Right atrium auricular region (tissue), 2 donors: ENCODE measurements at places on chromosomes 1 and 21. TPM values are rescaled to one million over a fixed set of nuclear protein-coding genes. Genes with fewer than 3 reads are reported as not detected.

Gene KCNE1
- 3.8 TPM for total RNA-seq

Gene C1orf53
- 12.1 TPM for total RNA-seq

Gene BRINP3
- 6.8 TPM for total RNA-seq

Gene PGLYRP3
- total RNA-seq, result not detected

Gene PLPPR4
- total RNA-seq, result 0.51 TPM

Gene KRTAP20-4
- total RNA-seq, result not detected

Gene SLFNL1
- total RNA-seq, result not detected

Gene LIN28A
- not detected for total RNA-seq

Gene TNN
- total RNA-seq, result 0.63 TPM

Gene OR14K1
- not detected for total RNA-seq

Gene SCMH1
- total RNA-seq, result 50.1 TPM

Gene MAP3K21
- total RNA-seq, result 1.4 TPM

Gene UAP1
- total RNA-seq, result 53.1 TPM

Gene PRELP
- total RNA-seq, result 243 TPM

DNA sequence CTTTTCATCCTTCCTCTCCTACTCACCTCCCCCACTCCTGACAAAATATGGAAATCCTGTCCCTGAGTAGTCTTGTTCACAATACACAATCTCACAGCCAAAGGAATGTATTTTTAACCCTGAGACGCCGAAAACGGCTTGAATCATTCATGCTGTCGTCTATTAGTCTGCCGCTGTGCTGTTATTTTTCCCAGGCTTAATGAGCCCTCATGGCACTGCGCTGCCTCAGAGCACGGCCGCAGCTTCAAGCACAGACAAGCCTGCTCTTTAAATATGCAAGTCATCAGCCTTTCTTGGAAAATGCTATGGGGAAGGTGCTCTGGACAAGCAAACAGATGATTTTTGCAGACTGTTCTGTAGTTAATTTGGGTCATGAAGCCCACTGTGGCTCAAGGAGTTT is 302.7 kb downstream of the DISC1 start:
- DNase-seq, result no peak

DNA sequence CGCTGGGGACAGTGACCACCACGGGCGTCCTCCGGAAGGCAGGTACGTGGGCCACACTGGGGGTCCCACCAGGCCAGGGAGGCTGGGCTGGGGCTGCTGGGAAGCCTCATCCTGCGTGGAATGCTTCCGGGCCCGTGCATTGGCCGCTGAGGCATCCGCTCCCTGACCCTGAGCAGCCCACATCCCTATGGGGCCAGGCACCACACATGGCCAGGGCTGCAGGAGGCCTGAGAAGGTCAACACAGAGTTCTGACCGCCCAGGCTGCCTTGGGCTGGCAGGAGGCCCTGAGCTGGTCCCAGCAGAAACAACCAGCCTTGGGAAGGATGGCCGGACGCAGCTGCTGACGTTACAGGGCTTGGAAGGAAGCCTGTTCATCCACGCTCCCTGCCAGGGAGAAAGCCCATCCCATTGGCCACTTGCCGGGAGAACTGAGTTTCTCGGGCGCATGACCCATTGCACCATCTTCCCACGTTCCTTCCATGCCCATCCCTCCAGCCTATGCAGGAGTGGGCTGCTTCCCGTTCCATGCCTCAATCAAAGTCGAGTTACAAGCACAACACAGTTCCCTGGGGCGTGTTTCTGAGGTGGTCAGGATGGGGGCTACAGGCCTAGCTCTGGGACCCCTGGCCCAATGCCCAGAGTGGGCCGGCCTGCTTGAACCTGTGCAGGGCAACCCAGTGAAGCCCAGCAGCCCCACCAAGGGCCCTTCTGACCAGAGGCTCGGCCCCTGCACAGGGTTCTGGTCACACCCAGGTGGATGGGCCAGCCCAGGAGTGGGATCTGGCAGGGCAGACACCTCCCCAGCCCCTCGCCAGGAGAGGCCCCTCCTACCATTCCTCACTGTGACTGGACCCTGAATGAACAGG is 31.7 kb downstream of the TRIM11 start:
- DNase-seq, result peak; percentile 94

DNA sequence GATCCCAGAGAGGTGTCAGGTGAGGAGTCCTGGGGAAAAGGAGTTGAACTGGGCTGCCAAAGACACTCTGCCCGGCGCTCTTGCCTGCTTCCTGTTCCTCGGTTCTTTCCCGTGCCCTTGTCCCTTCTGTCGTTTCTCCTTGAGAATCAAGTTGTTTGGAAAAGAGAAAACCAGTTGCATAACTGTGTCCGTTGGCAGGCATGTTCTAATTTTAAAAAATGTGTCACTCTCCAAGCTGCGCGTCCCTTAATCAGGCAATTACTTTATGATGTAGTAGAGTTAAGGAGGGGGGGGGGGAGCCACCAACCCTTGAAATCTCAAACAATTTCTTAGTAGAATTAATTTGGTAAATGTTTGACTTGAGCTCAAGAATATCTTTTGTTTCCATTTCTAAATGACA is 105.9 kb upstream of the IGSF21 start:
- no peak for DNase-seq

GRCh38 chr1:98991127-98992012 is 13.3 kb downstream of the PLPPR5 start:
- DNase-seq, result no peak

DNA sequence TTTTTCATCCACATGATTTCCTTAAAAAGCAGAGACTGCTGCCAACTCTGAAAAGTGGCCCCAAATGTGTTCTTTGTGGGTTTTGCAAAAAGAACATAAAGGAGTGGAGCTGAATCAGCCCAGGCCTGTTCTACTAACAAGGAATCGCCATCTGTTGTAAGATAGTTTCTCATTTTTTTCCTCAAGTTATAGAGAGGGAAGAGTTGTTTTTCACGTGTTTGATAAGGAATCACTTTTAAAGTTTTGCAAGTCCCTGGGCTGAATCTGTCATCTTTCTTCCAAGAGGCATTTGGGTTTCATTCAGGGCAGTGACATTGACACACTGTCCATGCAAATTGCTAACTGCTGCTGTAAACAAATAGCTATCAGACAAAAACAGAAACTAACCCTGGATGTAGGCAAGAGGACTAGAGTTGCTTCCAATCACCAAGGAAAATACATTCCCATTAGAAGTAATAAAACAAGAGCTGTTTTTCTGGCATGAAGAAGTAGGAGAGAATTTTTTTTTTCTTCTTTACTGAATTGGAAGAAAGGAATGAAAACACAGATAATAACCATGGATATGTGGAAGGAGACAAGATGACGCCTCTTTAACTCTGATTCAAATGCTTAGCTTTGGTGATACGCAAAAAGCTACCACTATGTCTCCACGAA is 58.8 kb upstream of the TBX15 start:
- DNase-seq, result no peak

GRCh38 chr1:21576798-21577187 is 67.6 kb downstream of the ALPL start:
- no peak for DNase-seq

DNA sequence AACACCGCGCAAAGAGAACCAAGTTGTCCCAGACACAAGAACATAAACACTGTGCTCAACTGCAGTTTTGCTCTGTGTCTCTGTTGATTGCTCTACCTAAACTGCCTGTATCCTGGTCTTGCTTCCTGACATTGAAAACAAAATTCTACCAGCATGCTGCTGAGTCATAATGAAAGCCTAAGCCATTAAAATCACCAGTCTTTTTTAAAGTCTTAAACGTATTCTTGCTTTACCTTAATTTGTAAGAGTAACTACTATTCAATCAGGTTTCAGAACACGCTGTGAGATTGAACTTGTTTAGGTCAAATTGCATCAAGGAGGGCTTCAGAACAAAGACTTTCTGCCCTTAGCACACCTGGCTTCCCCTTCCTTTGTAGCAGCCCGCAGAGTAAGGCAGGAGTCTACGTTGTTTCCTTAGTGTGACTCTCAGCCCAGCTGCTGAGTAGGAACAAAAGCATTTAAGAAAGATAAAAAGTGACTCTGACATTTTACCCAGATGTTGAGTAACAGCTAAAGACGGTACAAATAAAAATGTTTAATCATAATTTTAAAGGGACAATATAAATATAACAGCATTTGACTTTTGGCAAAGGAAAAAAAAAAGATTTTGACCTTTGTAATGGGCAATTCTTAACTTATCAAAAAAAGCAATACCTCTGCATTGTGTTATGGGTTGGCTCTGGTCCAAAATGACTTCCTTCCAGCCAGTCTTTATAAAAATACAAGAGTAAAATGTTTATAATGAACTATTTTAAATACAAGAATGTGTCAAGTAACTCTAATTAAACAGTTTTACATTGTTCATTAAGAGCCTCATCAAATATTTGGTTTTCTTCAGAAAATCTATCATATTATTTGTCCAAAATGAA is 186.9 kb upstream of the ADGRL4 start:
- no peak for DNase-seq

GRCh38 chr1:27886353-27886679 is 14.0 kb downstream of the THEMIS2 start:
- no peak for DNase-seq

- DNase-seq, result no peak
These were observed 13.8 kb downstream of the EPHX4 start for GRCh38 chr1:92043621-92044020.

GRCh38 chr1:103416681-103417286 is 108.7 kb upstream of the RNPC3 start:
- no peak for DNase-seq

- no peak for DNase-seq
These were observed 18.5 kb downstream of the SELL start for GRCh38 chr1:169692756-169693460.

- DNase-seq, result no peak
These were observed at the start of gene THBS3 for GRCh38 chr1:155207806-155208540. Gene THBS3 (minus strand): TSS chr1:155207897. CDS start chr1:155207876, 21 bp downstream.

DNA sequence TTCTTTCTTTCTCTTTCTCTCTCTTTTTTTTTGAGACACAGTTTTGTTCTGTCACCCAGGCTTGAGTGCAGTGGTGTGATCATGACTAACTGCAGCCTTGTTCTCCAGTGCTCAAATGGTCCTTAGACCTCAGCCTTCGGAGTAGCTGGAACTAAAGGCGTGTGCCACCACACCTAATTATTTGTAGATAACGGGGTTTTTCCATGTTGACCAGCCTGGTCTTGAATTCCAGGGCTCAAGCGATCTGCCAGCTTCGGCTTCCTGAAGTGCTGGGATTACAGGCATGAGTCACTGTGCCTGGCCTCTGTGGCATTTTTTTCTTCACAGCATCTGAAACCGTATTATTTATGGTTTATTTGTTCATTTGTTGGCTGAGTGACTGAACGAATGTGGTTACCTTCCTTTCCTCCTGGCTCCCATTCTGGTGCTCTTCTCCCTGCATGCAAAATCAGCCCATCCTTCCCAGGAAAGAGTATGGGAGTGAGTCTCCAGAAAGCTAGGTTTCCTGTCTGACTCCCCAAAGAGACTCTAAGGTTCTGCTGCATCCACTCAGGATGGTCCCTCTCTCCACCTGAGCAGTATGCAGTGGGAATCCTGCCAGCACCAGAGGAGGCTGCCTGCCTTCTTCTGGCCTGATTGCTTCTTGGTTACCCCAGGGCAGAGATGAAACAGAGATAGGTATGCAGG is 155.0 kb upstream of the BEND5 start:
- DNase-seq, result no peak

DNA sequence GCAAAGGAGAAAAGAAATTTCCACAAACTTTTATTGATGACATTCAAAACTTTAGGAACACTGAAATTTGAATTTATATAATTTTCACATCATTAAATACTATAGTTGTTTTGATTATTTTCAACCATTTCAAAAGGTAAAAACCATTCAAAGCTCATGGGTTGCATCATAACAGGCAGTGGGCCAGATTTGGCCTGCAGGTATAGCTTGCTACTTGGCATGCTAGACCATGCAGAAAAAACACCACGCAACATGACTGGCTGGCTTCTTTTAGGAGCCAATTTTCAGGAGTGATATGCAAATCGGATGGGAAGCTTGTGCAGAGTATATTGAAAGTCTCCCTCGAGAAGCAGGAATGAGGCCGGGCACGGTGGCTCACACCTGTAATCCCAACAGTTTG is 144.8 kb downstream of the GLUL start:
- DNase-seq, result no peak

DNA sequence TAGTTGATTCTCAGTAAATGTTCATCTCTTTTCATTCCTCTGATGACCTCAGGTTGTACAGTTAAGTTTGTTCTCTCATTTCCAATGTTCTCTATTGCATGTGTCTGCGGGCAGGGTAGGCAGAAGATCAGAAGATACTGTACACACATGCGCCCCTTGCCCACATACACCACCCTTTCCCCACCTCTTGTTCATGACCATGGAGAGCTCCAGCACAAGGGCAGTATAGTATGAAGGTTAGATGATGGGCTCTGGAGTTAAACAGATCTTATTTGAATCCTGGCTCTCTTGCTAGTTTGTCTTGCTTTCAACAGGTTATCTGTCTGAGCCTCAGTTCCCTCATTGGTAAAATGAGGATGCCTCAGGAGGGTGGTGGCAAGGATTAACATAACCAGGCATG is 17.8 kb upstream of the PLD5 start:
- DNase-seq, result no peak

- DNase-seq, result no peak
These were observed 700 bp upstream of the KMO start for GRCh38 chr1:241531195-241532161.

DNA sequence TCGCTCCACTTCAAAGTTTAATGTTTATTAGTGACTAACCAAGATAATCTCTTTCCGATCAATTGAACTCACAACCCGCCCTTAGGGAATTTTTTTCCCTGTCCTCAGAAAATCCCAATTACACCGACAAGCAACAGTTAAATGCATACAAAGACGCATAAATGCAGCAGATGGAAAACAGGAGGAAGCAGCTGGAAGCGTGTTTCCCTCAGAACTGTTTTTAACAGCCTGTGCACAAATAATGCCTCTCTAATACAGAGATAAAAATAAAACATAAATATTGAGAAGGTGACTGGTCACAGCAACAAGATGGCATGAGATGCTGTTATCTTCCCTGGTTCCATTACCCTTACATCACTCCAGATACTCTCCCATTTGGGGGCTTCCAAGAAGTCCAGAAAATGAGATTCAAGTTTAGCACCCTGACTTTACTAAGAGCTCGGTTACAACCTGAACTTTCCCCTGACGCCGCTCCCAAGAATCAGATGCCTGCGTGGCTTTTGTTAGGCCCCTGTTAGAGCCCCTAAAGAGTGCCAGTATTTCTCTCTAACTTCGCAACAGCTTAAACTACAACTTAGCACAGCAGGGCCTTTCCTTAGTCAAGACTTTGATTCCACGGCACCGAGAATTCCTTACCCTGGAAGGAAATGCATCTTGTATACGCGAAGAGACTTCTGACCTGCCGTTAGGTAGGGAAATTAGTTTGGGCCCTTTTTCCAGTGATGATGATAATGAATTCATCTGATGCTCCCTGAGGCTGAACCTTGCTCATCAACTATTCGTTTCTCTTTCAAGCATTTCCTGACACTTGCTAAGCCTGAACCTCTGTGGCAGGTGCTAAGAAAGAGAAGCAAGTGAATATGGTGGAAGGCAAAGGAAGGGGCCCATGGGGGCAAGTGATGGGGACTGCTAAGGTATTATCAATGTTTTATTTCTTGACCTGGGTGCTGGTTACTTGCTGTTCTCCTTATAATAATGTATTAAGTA is 137.7 kb upstream of the SMYD2 start:
- no peak for DNase-seq

DNA sequence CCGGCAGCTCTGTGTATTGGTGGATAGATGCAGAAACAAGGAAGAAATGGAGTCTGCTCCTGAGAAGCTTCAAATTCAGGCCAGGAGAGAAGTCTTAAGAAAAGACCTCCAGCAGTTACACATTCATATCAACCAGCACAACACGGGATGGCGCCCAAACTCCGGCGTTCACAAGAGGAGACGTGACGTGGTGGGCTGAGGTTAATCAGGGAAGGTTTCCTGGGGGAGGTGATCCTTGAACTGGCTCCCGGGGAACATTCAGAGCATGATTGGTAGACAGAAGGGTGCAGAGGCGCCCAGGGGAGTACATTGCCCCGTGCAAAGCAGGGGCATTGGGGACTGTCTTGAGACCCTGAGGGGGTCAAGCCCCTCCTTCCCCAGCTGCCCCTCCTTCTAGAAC is 27.7 kb upstream of the SPSB1 start:
- no peak for DNase-seq
